Lower lobe of right lung (tissue), 2 donors: ENCODE measurements at places on chromosomes 1 and 21.

DNA sequence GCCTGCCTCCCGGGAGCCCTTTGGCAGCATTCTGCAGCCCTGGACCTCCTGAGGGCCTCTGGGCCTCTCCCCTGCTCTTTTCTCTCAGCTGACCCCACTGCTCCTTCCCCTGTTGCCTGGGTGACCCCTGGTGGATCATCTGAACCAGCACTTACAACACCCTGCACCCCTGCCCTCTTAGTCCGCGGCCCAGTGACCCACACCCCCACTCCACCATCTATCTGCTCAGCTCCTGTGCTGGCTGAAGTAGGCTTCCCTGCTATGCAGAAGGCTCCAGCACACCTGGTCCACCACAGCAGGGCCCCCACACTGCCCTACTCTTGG, 74.0 kb downstream of the DMRTA2 start:
- no peak for DNase-seq
- H3K27ac ChIP-seq, result no peak overlapping the region
- H3K4me3 ChIP-seq, result no peak overlapping the region
- peaks cover 4% of the 10 kb centered on the region for H3K27me3 ChIP-seq

GRCh38 chr1:59316497-59317128, 19.7 kb downstream of the FGGY start:
- DNase-seq, result no peak
- H3K4me1 ChIP-seq, result peaks cover 29% of the 10 kb centered on the region
- H3K27ac ChIP-seq, result peak overlapping the region; percentile 48
- peak overlapping the region; percentile 31 for H3K4me3 ChIP-seq
- no peaks in the 10 kb centered on the region for H3K27me3 ChIP-seq

- H3K4me1 ChIP-seq, result peaks cover 29% of the 10 kb centered on the region
- DNase-seq, result no peak
- no peaks in the 10 kb centered on the region for H3K27me3 ChIP-seq
- H3K36me3 ChIP-seq, result peaks cover 49% of the 10 kb centered on the region
These were observed 790 bp downstream of the RPS8 start for GRCh38 chr1:44775930-44776729.

GRCh38 chr21:36354918-36355680, 30.1 kb upstream of the CHAF1B start:
- DNase-seq, result no peak
- H3K27ac ChIP-seq, result no peak overlapping the region
- H3K4me3 ChIP-seq, result no peak overlapping the region
- no peaks in the 10 kb centered on the region for H3K27me3 ChIP-seq
- no peaks in the 10 kb centered on the region for H3K4me1 ChIP-seq

DNA sequence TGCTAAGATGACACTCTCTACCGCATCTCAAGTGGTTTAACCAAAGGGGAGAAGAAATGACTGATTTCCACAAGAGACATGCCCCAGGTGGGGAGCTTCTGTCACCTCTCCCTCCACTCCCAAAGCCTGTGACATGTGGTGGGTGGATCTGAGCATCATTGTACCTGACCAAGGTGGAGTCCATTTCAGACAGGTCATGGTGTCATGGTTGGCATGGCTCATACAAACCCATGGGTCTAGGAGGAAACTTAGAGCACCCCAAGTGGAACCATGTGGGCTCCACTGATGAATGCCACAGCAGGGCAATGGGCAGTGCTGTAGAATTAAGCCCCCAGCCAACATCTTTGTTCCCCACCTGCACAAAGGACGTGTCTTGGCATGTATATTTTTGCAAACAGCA, 131.5 kb upstream of the EDN2 start:
- DNase-seq, result no peak
- H3K4me3 ChIP-seq, result no peak overlapping the region
- H3K36me3 ChIP-seq, result no peaks in the 10 kb centered on the region
- no peak overlapping the region for H3K27ac ChIP-seq
- H3K27me3 ChIP-seq, result no peaks in the 10 kb centered on the region
- peaks cover 38% of the 10 kb centered on the region for H3K4me1 ChIP-seq

- peaks cover 31% of the 10 kb centered on the region for H3K4me1 ChIP-seq
- H3K27me3 ChIP-seq, result no peaks in the 10 kb centered on the region
- H3K36me3 ChIP-seq, result peaks cover 71% of the 10 kb centered on the region
- H3K4me3 ChIP-seq, result no peak overlapping the region
These were observed 33.3 kb downstream of the SLC66A1 start for GRCh38 chr1:19345391-19345790.

GRCh38 chr21:44613386-44614155, 1.7 kb downstream of the KRTAP10-8 start:
- no peaks in the 10 kb centered on the region for H3K27me3 ChIP-seq
- H3K4me3 ChIP-seq, result no peak overlapping the region
- H3K36me3 ChIP-seq, result no peaks in the 10 kb centered on the region
- no peak for DNase-seq
- no peaks in the 10 kb centered on the region for H3K4me1 ChIP-seq

DNA sequence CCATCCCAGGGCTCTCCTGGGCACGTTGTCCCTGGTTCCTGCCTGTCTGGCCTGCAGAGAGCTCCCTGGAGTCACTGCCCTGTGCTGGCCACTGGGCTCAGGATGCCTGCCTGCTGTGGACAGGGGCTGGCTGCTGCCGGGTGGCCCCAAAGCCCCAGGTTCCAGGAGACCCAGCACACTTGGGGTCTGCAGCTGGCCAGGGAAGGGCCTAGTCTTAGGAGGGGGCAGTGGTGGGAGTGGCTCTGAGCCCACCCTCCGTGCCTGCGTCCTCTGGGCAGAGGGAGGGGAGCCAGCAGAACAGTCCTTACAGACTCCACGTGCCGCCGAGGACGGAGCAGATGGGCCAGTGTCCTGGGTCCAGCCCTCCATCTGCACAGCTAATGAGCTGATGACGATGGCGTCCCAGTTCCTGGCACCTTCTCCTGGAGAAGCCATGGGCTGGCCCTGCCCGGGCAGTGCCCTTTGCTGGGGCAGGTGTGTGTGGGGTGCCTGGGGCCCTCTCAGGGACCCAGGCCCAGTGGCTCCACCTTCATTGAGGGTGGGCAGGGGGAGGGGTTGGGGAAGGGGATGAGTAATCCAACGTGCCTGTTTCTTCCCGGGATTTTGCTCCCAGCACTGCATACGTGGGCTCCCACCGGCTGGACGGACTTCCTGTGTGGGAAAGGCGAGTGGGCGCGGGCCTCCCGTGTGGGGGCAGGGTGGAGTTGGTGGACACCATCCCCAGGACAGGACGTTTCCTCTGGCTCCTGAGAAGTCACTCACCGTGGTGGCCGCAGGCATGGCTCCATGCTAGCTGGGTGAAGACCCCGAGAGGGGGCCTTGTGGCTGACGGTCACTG, 6.8 kb upstream of the PLCH2 start:
- no peaks in the 10 kb centered on the region for H3K4me1 ChIP-seq
- no peak overlapping the region for H3K27ac ChIP-seq
- H3K4me3 ChIP-seq, result no peak overlapping the region
- H3K36me3 ChIP-seq, result no peaks in the 10 kb centered on the region
- peaks cover 69% of the 10 kb centered on the region for H3K27me3 ChIP-seq

DNA sequence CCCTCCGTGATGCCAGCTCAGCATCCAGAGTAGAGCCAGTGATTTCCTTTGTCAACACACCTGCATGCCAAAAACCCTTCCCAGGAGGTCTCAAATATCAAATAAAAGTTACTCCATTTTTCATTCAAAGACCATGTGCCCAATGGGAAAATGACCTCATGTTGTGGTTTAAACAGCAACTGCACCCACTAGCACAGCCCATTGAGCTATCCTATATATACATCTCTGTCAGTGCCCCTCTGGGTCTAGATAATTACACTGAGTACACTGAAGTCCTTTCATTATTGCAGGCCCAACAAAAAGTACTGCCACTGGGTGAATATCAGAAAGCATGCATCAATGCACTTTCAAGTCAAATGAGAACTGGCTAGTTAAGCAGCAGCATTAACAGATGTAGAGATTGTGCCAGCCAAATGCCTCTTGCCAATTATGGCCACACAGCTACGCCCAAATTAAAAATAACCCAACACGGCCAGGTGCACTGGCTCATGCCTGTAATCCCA, 117.7 kb downstream of the SLC45A1 start:
- H3K27me3 ChIP-seq, result no peaks in the 10 kb centered on the region
- H3K4me1 ChIP-seq, result peaks cover 20% of the 10 kb centered on the region
- no peaks in the 10 kb centered on the region for H3K36me3 ChIP-seq
- H3K4me3 ChIP-seq, result no peak overlapping the region

GRCh38 chr1:12756768-12757413, 10.9 kb downstream of the CFAP107 start:
- H3K36me3 ChIP-seq, result no peaks in the 10 kb centered on the region
- no peaks in the 10 kb centered on the region for H3K4me1 ChIP-seq
- no peak overlapping the region for H3K4me3 ChIP-seq
- DNase-seq, result no peak

DNA sequence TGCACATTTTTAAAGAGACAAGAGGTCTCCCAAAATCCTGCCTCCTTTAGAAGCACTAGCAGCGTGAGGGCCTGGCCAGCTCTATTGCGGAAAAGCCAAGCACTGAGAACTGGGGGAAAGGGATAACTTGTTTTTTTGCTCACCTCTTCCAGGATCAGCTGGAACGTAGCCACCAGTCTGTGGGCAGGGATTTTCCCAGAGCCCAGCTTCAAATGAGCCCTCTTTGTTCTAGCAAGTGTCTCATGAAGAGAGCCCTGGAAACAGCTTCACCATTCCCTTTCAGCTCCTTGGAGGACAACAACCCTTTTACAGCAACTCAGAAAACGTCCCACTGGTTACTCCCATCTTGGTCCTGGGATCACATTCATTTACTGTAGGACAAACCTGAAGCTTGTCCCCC, 195.4 kb downstream of the LMX1A start:
- H3K4me3 ChIP-seq, result no peak overlapping the region
- H3K27me3 ChIP-seq, result peaks cover 4% of the 10 kb centered on the region
- H3K36me3 ChIP-seq, result no peaks in the 10 kb centered on the region
- no peak overlapping the region for H3K27ac ChIP-seq

- H3K4me1 ChIP-seq, result no peaks in the 10 kb centered on the region
- no peak overlapping the region for H3K27ac ChIP-seq
These were observed 452.9 kb upstream of the BEND5 start for GRCh38 chr1:49229555-49229954.

DNA sequence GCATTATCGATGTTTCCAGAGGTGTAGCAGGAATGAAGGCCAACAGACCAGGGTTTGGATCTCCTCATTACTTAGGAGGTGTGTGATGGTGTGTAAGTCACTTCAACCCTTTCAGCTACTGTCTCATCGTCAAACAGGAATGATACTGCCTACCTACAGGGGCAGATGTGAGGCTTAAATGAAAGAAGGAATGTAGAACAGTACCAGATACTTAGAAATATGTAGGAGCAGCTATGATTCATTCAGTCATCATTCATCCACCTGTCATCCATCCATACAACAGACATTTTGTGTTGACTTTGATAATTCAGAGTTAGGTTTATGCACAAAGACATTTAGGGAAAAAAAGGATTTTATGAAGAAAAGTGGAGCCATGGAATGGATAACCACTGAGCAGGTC, 486.9 kb upstream of the DAB1 start:
- H3K4me3 ChIP-seq, result no peak overlapping the region
- no peak for DNase-seq
- no peaks in the 10 kb centered on the region for H3K4me1 ChIP-seq
- no peaks in the 10 kb centered on the region for H3K27me3 ChIP-seq
- no peaks in the 10 kb centered on the region for H3K36me3 ChIP-seq

- no peak overlapping the region for H3K4me3 ChIP-seq
- peaks cover 35% of the 10 kb centered on the region for H3K36me3 ChIP-seq
- H3K27ac ChIP-seq, result no peak overlapping the region
- no peaks in the 10 kb centered on the region for H3K27me3 ChIP-seq
These were observed 89.4 kb downstream of the SDCCAG8 start for GRCh38 chr1:243345205-243345604.

DNA sequence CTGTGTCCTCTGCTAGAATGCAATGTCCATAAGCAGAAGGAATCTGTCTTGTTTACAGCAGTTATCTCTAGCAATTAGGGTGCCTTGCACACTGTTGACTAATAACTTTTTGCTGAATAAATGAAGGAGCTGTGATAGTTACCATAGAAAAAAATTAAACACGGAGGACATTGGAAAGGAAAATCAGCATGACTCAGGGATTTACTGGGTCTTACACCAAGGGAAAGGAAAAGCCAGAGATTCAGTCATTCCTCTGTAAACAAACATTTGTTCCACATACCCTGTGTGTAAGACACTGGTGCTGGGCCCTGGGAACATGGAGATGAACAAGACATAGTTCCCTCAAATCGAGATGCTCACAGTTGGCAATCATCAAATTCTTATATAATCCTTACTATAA, 183.3 kb downstream of the PTGER3 start:
- no peaks in the 10 kb centered on the region for H3K4me1 ChIP-seq
- no peak for DNase-seq
- H3K4me3 ChIP-seq, result no peak overlapping the region
- H3K36me3 ChIP-seq, result no peaks in the 10 kb centered on the region
- no peak overlapping the region for H3K27ac ChIP-seq

GRCh38 chr21:14271053-14271452, 55.1 kb downstream of the RBM11 start:
- H3K27me3 ChIP-seq, result peaks cover 17% of the 10 kb centered on the region
- no peak for DNase-seq
- peaks cover 6% of the 10 kb centered on the region for H3K4me1 ChIP-seq
- no peaks in the 10 kb centered on the region for H3K36me3 ChIP-seq
- H3K27ac ChIP-seq, result no peak overlapping the region

DNA sequence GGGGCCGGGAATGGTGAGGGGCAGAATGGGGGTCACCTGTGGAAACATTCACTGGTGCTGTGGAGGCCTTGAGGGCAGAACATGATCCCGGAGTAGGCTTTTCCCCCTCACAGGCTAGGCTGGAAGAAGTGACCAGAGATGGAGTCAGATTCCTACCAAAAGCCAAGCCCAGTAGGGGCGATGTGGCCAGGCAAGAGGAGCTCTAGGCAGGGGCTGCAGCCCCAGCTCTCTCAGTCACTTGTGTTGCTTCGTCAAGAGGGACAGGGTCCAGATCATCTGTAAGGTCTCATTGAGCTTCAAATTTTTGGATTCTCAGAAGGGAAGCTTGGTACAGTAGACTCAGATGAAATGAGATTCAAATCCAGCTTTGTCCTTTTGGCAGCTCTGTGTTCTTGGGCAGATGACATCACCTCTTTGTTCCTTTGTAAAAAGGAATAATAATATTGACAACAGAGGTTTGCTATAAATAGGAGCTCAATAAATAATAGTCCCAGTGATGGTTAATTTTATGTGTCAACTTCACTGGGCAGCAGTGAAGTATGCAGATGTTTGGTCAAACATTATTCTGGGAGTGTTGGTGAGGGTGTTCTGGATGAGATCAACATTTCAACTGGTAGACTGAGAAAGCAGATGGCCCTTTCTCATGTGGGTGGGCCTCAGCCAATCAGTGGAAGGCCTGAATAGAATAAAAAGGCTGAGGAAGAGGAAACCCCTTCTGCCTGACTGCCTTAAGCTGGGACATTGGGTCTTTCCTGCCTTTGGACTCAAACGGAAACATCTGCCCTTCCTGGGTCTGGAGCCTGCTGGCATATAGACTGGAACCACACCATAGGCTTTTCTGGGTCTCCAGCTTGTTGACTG, 324.7 kb upstream of the USP24 start:
- no peak overlapping the region for H3K27ac ChIP-seq
- no peaks in the 10 kb centered on the region for H3K36me3 ChIP-seq
- no peaks in the 10 kb centered on the region for H3K4me1 ChIP-seq
- no peak overlapping the region for H3K4me3 ChIP-seq
- DNase-seq, result no peak
- H3K27me3 ChIP-seq, result no peaks in the 10 kb centered on the region
